ENCODE measurements at places on chromosomes 2 and 18. TPM values are rescaled to one million over a fixed set of nuclear protein-coding genes. Genes with fewer than 3 reads are reported as not detected.

RAX gene
- total RNA-seq, result not detected

NYAP2 gene
- not detected for total RNA-seq

ADRA2B gene
- 0.29 TPM for total RNA-seq

CHRNG gene
- total RNA-seq, result not detected

KIF3C gene
- 26.3 TPM for total RNA-seq

BOLA3 gene
- 90.3 TPM for total RNA-seq

TMEM200C gene
- total RNA-seq, result 0.92 TPM

SERPINB3 gene
- total RNA-seq, result 0.12 TPM

CCDC85A gene
- 0.07 TPM for total RNA-seq

UBXN4 gene
- 47.2 TPM for total RNA-seq

SANBR gene
- total RNA-seq, result 6.3 TPM

RIT2 gene
- total RNA-seq, result not detected

CIB4 gene
- not detected for total RNA-seq

LPIN2 gene
- 15.6 TPM for total RNA-seq

TEKT4 gene
- total RNA-seq, result not detected

AMER3 gene
- not detected for total RNA-seq

KIF5C gene
- 4.7 TPM for total RNA-seq

STON1 gene
- 2.0 TPM for total RNA-seq

LRRTM4 gene
- not detected for total RNA-seq

GAL3ST2 gene
- not detected for total RNA-seq

WNT10A gene
- 2.2 TPM for total RNA-seq

LINC00305 gene
- total RNA-seq, result not detected

GNLY gene
- total RNA-seq, result not detected

CTAGE1 gene
- not detected for total RNA-seq

RNU2-63P gene
- not detected for total RNA-seq

SERPINB4 gene
- total RNA-seq, result not detected

TNFAIP6 gene
- total RNA-seq, result not detected

SETBP1 gene
- total RNA-seq, result 2.4 TPM

ITGB6 gene
- 50.4 TPM for total RNA-seq

Measured in epithelial cell of proximal tubule (primary cell).